Prostate gland (tissue), 2 donors: ENCODE measurements at places on chromosomes 12 and 14. TPM values are rescaled to one million over a fixed set of nuclear protein-coding genes. Genes with fewer than 3 reads are reported as not detected.

- no peak for DNase-seq
Measured at GRCh38 chr12:32030676-32031075, 71.5 kb downstream of the RESF1 start.

- DNase-seq, result no peak
Measured at GRCh38 chr12:119156401-119157044, 22.2 kb upstream of the HSPB8 start.

Gene CMA1
- not detected for total RNA-seq

DNA sequence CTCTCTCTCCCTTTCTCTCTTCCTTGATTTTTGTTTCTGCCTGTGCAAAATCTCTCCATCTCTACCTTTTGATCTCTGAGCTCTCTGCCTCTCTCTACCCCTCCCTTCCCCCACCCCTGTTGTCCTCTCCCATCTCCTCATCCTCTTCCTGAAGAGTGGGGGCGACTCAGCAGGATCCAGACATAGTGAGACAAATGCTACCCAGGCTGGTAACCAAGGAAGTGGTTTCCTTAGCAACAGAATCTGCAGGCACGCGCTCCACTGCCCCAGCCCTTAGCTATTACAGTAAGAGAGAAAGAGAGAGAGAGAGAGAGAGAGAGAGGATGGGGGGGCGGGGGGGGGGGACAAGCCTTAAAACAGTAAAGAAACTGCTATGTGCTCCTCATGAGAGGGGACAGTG lies 85.6 kb downstream of the CMKLR1 start:
- DNase-seq, result no peak

DNA sequence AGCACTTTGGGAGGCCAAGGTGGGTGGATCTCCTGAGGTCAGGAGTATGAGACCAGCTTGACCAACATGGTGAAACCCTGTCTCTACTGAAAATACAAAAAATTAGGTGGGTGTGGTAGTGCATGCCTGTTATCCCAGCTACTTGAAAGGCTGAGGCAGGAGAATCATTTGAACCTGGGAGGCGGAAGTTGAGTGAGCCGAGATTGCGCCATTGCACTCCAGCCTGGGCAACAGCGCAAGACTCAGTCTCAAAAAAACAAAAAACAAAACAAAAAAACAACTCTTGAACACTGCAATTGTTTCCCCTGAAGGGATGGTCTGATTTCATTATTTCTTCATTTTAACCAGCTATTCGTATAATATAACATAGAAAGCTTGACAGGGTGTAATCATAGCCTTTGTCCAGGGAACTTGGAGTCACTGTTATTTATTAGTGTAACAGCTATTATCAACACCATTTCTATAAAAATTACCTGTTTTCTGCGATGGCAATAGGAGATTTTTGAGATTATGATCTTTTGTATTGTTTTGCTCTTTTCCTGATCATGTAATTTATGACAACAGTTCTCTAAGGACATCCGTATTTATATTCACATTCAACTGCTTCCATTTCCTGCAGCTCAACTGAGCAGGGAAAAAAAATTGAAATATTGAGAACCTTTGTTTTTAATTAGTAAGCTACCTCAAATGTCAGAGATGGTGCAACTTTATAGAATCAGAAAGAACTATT lies 94.7 kb downstream of the DIP2B start:
- DNase-seq, result no peak

GRCh38 chr14:94054401-94054800 lies 26.6 kb downstream of the DDX24 start:
- DNase-seq, result no peak

DNA sequence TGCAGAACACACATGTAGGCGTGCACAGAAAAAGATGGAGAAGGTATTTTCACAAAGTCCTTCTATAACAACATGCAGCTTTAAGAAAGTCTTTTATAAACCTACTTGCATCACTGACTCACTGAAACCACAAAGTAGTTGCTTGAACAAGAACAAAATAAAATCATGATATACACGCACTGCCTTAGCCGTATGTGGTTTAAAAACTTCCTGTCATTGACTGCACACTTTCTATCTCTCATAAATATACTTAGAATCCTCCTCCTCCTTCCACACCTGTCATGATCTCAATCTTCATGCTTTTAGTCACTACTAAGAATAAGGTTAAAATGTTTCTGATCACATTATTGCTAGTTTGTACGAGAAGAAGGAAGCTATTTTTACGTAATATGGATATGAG lies 31.8 kb upstream of the RAD51AP1 start:
- DNase-seq, result no peak

DNA sequence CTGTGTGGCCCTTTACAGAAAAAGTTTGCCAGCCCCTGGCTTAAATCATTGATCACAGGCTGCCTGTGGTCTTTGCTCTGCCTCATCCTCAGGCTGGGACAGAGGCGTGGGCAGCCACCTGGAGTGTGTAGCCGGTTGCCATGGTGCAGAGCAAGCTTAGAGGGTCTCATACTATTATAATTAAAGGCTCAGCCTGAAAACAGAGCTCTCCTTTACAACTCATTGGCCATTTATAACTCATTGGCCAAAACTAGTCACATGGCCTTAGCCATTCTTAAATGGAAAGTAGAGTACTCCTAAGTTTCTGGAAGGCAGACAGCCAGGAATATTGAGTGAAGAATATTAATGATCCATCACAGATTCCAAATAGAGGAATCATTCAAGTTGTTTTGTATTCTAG lies 3.0 kb downstream of the HSP90B1 start:
- DNase-seq, result no peak

Gene COX8C
- 10.8 TPM for total RNA-seq

Gene TMX1
- 29.1 TPM for total RNA-seq
